Activated CD8-positive, alpha-beta T cell treated with anti-CD3 and anti-CD28 coated beads, Interleukin-2, amount 10 ng/mL, durations not matched to agents 7 days and 5 days (primary cell): ENCODE measurements at places on chromosomes 1 and 21. TPM values are rescaled to one million over a fixed set of nuclear protein-coding genes. Genes with fewer than 3 reads are reported as not detected.

GRCh38 chr1:233295975-233296322 is 424 bp upstream of the PCNX2 start:
- peaks cover 27% of the 10 kb centered on the region for H3K4me1 ChIP-seq
- peak overlapping the region; percentile 92 for H3K4me3 ChIP-seq
- H3K27ac ChIP-seq = peak overlapping the region; percentile 85
- H3K27me3 ChIP-seq = peaks cover 5% of the 10 kb centered on the region

GRCh38 chr21:28769683-28770082 is 223.0 kb downstream of the LTN1 start:
- peaks cover 7% of the 10 kb centered on the region for H3K36me3 ChIP-seq
- H3K27me3 ChIP-seq = no peaks in the 10 kb centered on the region
- H3K27ac ChIP-seq = no peak overlapping the region
- DNase-seq = no peak
- H3K4me1 ChIP-seq = no peaks in the 10 kb centered on the region
- no peak overlapping the region for H3K4me3 ChIP-seq

DNA sequence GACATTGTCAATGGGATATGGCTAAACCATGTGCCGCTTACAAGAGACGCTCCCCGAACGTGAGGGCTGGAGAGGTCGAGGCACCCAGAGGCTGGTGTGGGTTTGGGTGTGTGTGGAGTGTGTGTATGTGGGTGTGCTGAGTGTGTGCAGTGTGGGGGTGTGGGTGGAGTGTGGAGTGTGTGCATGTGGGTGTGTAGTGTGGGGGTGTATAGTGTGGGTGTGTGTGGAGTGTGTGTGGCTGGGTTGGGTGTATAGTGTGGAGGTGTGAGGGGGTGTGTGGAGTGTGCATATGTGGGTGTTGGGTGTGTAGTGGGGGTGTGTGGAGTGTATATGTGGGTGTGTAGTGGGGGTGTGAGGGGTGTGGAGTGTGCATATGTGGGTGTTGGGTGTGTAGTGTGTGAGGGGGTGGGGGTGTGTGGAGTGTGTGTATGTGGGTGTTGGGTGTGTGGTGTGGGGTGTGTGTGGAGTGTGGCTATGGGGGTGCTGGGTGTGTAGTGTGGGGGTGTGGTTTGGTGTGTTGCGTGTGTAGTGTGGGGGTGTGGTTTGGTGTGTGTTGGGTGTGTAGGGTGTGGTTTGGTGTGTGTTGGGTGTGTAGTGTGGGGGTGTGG is 42.2 kb downstream of the SLC19A1 start:
- no peak overlapping the region for H3K4me3 ChIP-seq
- no peaks in the 10 kb centered on the region for H3K27me3 ChIP-seq
- no peak for DNase-seq
- peak overlapping the region; percentile 51 for H3K27ac ChIP-seq
- peaks cover 14% of the 10 kb centered on the region for H3K36me3 ChIP-seq

DNA sequence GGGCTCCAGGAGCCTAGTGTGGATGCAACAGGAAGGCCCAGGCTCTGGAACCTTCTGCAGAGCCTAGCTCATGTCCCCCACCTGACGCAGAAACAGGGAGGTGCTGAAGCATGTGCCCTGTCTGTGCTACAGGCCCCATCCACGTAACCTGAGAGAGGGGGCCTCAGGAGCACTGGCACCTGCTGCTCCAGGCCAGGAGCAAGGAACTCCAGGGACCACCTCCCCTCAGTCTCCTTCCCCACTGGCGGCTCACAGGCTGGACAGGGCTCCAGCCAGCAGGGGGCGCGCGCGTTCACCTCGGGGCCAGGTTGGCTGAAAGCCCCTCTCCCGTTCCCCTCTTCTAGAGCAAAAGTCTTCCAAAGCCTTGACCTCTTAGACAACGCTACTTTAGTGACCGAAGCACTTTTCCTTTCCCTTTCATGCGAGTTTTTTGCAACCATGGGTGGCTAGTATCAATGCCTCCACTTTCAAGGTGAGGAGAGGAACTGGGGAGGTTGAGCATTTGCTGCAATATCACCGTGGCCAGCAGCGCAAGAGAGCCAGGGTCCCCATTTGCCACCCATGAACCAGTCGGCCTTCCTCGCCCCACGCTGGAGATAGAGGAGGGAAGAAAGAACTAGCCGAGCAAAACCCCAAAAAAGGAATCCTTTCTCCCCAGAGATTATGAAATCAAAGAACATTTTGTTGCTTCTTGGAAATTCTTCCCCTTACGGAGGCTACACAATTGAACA is 52.4 kb upstream of the GPR157 start:
- H3K27ac ChIP-seq = peak overlapping the region; percentile 64
- DNase-seq = peak; percentile 76
- H3K4me1 ChIP-seq = peaks cover 37% of the 10 kb centered on the region
- peak overlapping the region; percentile 76 for H3K4me3 ChIP-seq
- H3K36me3 ChIP-seq = peaks cover 18% of the 10 kb centered on the region

- H3K4me1 ChIP-seq = no peaks in the 10 kb centered on the region
- DNase-seq = no peak
- H3K27me3 ChIP-seq = peaks cover 31% of the 10 kb centered on the region
- H3K27ac ChIP-seq = no peak overlapping the region
Observed at GRCh38 chr1:153478047-153478691, 17.7 kb upstream of the S100A7 start.

DNAH14 gene
- not detected for total RNA-seq

DNA sequence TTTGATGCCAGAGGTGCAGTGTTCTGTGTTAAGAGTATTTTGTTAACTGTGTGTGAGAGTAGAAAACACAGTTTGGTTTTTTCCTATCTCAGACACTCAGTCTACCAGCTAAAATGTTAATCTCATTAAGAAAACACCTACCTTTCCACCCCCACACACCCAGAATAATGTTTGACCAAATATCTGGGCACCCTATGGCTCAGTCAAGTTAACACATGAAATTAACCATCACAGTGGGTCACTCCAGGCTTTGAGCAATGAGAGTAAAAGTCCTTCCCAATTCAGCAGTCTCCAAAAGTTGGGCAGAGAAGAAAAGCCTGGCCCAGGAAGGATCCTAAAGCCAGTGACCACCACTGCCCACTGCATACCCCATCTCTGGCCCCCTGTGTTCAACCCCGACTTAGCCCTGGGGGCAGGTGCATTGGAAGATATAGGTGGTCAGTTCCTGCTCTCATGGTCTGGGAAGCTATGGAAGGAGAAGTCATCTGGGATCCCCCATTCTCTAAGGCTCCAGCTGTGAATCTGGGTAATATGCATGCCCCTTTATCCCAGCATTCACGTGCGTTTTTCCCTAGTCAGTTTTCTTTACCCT is 50.2 kb upstream of the CSF3R start:
- no peak overlapping the region for H3K4me3 ChIP-seq
- no peaks in the 10 kb centered on the region for H3K36me3 ChIP-seq
- H3K27me3 ChIP-seq = peaks cover 17% of the 10 kb centered on the region
- no peaks in the 10 kb centered on the region for H3K4me1 ChIP-seq
- DNase-seq = no peak

S100A6 gene
- total RNA-seq = 425 TPM

- peak overlapping the region; percentile 60 for H3K4me3 ChIP-seq
- peaks cover 68% of the 10 kb centered on the region for H3K4me1 ChIP-seq
- no peak for DNase-seq
- peak overlapping the region; percentile 86 for H3K27ac ChIP-seq
- H3K36me3 ChIP-seq = peaks cover 6% of the 10 kb centered on the region
Observed at GRCh38 chr1:91803123-91803522, 82.8 kb downstream of the TGFBR3 start.

DNA sequence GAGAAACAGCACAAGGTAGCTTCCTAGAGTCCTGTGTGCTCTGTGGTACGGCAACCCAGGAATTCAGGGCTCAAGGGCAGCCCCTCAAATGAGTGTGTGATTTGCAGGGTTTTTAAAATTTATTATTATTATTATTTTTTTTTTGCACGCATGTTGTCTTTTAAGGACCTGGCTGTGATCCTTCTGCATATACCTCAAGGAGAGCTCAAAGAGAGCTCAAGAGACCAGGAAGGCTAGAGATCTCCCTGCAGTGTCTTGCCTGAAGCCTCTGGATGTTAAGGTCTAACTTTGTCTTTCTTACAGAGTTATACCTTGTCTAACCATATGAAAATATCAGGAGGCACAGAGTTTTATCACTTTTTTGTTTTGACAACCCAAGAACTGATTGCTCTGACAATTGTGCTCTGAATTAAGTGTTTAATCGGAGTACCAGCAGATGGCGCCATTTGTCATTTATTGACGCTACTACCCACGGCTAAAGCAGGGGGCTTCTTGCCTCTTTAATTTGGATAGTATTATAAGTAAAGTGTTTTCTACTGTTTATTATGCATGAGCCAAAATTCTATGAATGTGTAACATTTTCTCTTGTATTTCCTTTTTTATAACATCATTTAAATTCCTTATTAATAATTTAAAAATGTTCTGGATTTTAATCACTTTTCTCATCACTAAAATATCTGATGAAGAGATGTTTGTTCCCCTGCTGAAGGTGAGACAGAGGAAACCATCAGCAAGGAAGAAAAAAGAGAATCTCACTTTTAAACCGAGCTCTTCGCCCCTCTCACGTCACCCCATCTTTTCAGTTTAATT is 35.8 kb upstream of the LMO4 start:
- no peaks in the 10 kb centered on the region for H3K36me3 ChIP-seq
- H3K27me3 ChIP-seq = peaks cover 6% of the 10 kb centered on the region
- H3K27ac ChIP-seq = no peak overlapping the region
- peak; percentile 76 for DNase-seq
- H3K4me3 ChIP-seq = no peak overlapping the region

- no peak overlapping the region for H3K27ac ChIP-seq
- peak; percentile 65 for DNase-seq
- peak overlapping the region; percentile 60 for H3K4me3 ChIP-seq
- H3K4me1 ChIP-seq = peaks cover 23% of the 10 kb centered on the region
- peaks cover 70% of the 10 kb centered on the region for H3K27me3 ChIP-seq
Observed at GRCh38 chr1:30823969-30824735, 66.6 kb upstream of the LAPTM5 start.

CD5L gene
- total RNA-seq = not detected

- H3K27ac ChIP-seq = no peak overlapping the region
- no peak for DNase-seq
- no peaks in the 10 kb centered on the region for H3K36me3 ChIP-seq
- H3K27me3 ChIP-seq = peaks cover 3% of the 10 kb centered on the region
- H3K4me3 ChIP-seq = no peak overlapping the region
Observed at GRCh38 chr21:37800057-37800455, 116.2 kb downstream of the KCNJ6 start.

DNA sequence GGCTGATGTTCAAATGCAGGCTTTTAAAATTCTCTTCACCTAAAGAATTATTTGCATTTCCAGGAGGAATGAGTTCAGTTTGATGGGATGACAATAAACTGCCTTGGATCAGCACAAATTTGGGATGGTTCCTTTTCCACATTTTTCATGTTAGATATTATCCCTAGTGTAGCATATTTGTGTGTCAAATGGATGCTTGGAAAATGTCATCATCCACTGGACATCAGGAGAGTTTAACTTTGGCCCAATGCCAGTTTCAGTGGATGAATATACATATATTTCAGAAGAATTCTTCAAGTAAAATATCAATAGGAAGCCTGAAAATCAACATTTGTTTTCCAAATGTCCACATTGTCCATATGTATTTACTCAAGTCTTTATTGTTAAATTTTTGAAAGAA is 116.5 kb upstream of the COL24A1 start:
- H3K4me3 ChIP-seq = no peak overlapping the region
- H3K27ac ChIP-seq = no peak overlapping the region
- H3K36me3 ChIP-seq = no peaks in the 10 kb centered on the region
- no peaks in the 10 kb centered on the region for H3K27me3 ChIP-seq
- no peak for DNase-seq
- no peaks in the 10 kb centered on the region for H3K4me1 ChIP-seq

GRCh38 chr1:92882819-92883218 is 51.0 kb downstream of the RPL5 start:
- peak overlapping the region; percentile 3 for H3K4me3 ChIP-seq
- DNase-seq = peak; percentile 56
- H3K4me1 ChIP-seq = peaks cover 32% of the 10 kb centered on the region
- peak overlapping the region; percentile 56 for H3K27ac ChIP-seq
- H3K36me3 ChIP-seq = peaks cover 2% of the 10 kb centered on the region
- H3K27me3 ChIP-seq = no peaks in the 10 kb centered on the region

DNA sequence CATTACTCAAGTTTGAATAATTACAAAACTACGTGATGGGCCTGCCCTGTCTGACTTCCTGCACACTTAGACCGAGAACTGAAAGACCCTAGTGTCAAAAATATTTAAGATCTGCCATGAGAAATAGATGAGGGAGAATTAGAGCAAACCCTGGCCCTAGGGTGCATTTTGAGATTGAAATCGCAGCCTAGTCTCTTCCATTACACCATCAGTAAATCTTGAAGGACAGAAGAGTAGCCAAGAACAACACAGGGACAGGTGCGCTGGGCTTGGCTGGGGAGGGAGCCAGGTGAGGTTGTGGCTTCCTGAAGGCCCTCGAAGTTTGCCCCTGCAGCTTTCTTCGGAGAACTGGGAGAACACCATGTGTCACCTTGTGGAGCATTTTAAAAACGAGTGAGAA is 36.7 kb upstream of the KIF26B start:
- DNase-seq = no peak
- no peaks in the 10 kb centered on the region for H3K36me3 ChIP-seq
- H3K27me3 ChIP-seq = no peaks in the 10 kb centered on the region
- H3K27ac ChIP-seq = no peak overlapping the region
- no peaks in the 10 kb centered on the region for H3K4me1 ChIP-seq

- H3K4me1 ChIP-seq = peaks cover 31% of the 10 kb centered on the region
- no peak overlapping the region for H3K27ac ChIP-seq
- peak; percentile 18 for DNase-seq
- H3K36me3 ChIP-seq = peaks cover 57% of the 10 kb centered on the region
- H3K27me3 ChIP-seq = no peaks in the 10 kb centered on the region
Observed at GRCh38 chr1:207805841-207806421, 54.1 kb downstream of the CD46 start.

DNA sequence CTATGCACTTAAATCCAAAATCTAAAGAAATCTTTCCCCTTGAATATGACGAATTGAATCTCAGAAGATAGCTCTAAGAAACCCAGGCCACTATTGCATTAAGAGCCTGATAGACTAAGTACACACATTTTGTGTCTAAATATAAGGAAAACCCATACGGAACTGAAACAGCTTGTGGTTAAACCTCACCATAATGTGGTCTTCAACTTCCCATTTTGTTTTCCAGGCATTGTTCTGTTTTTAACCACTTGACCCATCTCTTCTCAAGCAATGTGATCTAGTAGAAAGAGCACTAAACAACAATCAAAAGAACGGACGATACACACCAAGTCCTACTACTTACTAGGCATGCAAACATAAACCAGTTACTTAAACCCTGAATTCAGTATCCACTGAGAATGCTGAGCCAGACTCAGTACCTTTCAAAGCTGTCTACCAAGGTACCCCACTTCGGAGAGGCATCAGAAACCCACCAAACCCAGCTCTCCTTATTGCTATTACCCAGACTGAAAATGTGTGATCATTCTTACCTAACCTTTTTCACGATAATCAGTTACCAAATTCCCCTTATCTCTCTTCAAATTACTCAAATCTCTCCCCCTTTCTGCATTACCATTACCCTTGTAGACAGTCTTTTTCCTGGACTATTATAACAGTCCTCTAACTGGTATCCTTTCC is 12.8 kb downstream of the OTUD7B start:
- no peaks in the 10 kb centered on the region for H3K27me3 ChIP-seq
- no peak overlapping the region for H3K4me3 ChIP-seq
- no peak for DNase-seq
- H3K36me3 ChIP-seq = peaks cover 18% of the 10 kb centered on the region
- no peak overlapping the region for H3K27ac ChIP-seq
- H3K4me1 ChIP-seq = peaks cover 20% of the 10 kb centered on the region

- H3K4me3 ChIP-seq = no peak overlapping the region
- H3K27ac ChIP-seq = no peak overlapping the region
- no peaks in the 10 kb centered on the region for H3K36me3 ChIP-seq
- peaks cover 5% of the 10 kb centered on the region for H3K4me1 ChIP-seq
- DNase-seq = no peak
Observed at GRCh38 chr1:56329970-56330369, 249.4 kb downstream of the PLPP3 start.
